Activated CD4-positive, alpha-beta T cell treated with anti-CD3 and anti-CD28 coated beads, Interleukin-2, amount 10 ng/mL, durations not matched to agents 24 days and 14 days (primary cell): ENCODE measurements at places on chromosomes 1 and 21.

DNA sequence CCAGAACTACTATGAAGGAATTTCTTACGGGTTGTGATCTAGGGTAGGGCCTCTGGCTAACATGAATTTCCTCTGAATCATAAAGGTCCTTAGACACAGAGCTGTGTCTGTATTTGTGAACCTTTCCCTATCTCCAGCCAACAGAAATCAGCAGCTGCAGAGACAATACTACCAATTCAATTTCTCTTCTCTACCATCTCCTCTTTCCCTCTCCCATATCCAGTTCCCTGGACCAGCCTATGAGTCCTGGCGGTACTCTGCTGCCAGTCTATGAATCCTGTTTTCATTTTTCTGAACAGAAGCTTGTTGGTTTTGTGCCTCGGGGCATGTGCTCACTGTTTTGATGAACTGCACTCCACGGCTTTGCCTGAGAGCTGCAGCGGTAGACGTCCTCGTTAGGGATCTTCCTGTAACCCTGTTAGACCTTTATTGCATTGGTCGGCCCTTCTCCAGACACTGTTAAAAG lies 458.0 kb upstream of the VAMP3 start:
- DNase-seq, result no peak

DNA sequence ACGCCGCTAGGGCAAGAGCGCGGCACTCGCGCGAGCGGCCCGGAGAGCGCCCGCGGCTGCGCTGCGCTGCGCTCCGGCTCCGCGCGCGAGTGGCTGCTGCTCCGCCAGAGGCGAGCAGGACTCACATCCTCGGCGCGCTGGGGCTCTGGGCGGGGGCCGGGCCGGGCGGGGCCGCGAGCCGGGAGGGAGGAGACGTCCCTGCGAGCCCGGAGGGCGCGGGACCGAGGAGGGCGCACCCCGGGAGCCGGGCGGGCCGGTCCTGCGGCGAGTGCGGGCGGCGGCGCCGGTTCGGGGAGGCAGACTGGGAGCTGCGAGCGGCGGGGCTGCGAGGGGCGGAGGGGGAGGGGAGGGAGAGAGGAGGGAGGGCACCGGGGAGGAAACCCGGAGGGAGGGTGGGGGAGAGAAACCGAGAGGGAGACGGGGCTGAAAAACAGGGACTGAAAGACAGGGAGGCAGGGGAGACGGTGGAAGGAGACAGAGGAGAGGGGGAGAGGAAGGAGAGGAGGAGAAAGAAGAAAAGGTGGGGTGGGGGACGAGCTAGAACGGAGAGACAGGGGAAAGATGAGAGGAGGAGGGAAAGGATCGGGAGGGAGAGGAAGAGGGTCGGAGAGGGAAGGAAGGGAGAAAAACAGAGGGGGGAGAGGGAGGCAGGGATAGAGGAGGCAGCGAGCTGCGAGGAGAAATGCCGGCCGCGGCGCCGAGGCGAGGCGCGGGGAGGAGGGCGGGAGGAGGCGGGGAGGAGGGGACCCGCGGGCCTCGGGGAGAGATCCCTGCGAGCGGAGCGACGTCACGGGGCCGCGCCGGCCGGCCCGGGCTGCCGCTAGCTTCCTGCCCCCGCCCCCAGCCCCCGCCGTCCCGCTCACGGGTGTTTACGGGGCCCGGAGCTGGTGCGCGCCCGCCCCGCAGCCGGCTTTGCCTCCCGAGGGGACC lies at the start of gene CAMK2N1:
TSS of gene CAMK2N1 (minus strand) at position 684 of the 930 bp plus-strand sequence. CDS start 831 bp downstream, outside the sequence.
- peak; percentile 80 for DNase-seq

GRCh38 chr1:150613061-150613920 lies 16.1 kb downstream of the ENSA start:
- DNase-seq, result peak; percentile 84

DNA sequence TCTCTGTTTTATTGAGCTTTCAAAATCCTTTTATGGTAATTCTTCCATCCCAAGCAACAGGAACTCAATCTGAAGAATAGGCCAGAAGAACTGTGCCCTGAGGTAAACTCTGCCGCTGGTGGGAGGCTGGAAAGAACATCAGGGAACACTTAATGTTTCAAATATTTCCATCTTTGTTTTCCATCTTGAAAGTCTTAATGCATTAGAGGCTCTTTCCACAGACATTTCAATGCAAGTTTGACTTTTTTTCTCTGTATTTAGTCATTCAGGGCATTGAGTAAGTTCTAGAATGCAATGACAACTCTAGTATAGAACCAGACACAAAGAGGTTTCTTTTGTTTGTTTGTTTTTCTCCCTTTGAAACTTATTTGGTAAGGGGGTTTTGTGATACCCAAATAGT lies 61.5 kb downstream of the KIAA0040 start:
- DNase-seq, result no peak

DNA sequence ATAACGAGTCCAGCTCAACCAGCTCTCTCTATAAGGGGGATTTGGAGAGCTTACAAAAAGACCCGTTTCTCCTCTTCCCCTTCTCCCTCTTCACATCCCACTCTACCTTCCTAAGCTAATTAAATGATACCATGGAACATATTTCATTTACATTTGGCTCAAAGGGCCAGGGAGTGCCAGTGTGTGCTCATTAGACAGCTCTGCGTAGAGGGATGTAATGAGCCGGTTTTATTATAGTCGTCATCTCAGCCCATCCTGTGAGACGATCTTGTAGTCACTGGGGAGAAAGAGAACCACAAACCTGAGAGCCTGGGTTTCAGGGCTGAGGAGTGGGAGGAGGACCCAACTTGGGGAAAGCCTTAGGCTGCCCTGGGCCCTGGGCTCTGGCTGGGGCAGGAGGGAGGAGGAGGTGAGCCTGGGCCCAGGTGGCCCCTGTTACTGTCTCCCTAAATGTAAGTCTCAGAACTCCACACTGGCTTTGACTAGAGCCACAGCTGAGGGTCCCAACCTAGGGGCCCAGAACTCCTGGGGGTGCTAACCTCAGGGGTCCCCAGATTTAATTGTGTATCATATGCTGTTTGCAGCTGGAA lies 354.6 kb downstream of the MATN1 start:
- DNase-seq, result no peak

DNA sequence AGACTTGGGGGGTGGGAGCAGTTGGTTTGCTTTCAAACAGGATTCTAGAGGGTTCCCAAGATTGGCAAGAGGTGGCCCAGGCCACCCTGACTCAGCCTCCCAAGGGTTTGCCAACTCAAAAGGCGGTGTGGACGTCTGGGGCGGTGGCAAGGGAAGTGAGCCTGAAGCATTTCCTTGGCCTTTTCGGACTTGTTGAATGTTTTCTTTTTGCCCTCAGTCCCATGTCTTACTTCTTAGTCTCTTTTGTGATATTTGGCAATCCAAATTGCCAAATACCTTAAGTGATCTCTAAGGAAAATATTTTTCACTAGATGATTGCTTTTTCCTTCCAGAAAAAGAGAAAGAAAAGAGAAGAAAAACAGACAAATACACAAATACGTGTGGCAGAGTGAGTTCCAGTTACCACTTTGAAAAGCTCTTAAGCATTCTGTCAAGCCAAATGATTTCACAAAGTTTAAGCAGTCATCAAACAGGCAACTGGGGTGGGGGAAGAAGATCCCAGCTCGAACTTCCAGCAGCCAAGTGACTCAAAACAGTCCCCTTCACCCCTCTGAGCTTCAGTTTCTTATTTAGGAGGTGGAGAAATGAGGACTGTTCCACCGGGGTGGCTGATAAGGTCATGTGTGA lies 374.6 kb upstream of the USP24 start:
- DNase-seq, result no peak

GRCh38 chr1:14441302-14441741 lies 157.2 kb upstream of the KAZN start:
- no peak for DNase-seq

- DNase-seq, result no peak
Observed at GRCh38 chr1:8397511-8397910, 79.6 kb downstream of the SLC45A1 start.

DNA sequence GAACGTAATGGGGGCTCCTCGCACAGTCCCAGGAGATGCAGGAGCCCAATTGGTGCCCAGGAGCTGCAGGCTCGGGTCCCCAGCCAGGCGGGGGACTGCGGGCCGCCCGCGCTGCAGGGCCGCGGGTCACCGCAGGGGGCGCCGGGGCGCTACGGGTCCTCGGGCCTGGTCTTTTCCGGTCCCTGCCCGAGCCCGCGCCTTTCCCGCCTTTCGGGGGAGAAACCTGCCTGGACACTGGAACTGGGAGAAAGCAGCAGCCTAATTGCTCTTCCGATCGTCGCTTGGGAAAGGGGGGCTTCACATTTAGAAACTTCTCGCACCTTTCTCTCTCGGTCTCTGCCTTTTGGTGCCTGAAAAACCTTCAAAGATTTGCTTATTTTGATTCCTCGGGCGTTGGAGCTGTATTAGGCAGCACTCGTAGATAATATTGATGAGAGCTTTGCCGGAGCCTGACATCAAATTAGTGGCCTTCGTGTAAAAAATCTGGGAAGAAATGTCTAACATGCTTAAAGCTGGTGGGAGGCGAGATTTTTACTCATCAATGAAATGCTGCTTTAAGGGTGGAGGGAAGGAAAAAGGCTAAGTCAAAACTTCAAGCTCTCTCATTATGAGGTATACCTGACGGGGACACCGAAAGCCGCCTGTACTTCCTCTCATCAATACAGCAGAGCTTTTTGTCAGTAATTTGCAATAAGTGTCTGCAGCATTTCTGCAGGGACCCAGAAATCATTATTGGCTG lies 12.6 kb upstream of the BARHL2 start:
- DNase-seq, result no peak

DNA sequence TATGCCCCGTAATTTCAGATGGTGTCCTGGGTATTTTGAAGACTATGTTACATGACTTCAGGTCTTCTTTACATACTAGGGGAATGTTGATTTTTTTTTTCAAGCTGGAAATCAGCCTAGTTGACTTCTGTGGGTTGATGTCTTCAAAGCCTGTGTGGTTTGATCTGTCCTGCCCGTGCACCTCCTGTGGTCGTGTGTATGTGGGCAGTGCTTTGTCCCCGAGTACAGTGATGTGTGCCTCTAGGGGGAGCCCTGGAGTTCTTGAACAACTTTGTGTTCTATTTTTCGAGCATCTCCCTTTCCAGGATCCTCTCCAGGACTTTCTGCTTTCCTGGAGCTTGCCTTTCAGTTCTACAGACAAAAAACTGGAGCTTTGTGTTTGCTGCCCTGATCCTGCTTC lies 28.9 kb downstream of the OBSCN start:
- peak; percentile 65 for DNase-seq

DNA sequence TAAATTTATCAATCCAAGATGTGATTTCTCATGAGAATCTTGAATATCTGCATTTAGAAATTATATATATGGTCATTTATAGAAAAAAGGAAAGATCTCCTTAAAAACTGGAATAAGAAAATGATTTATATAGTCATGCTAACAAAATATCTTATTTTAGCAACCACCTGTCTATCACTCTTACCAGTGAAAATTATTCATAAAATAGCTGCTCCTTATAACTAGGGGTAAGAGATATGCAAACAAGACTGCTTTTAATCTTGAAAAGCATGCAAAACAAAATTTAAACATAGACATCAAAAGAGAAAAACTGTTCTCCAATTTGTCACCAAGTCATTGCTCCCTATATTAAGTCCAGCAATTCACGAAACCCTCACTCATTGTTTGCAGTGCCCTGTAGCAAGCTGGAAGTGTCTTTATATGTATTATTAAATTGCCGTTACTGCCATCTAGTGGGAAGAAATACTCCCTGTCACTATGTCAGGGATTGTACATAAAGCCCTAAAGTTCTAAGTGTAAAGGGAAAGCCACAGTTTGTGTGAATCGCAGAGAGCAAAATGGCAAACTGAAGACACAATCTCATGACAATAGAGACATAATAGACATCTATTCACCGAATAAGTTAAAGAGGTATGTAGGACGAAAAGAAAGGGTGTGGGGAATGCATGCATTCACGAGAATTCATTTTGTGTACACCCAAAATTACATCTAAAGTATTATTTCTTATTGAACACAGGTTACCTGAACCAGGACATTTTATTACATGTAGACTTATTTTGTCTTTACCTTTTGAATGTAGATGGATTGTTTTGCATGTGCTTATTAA lies 600.5 kb downstream of the USP25 start:
- DNase-seq, result peak; percentile 65

- no peak for DNase-seq
Observed at GRCh38 chr1:212386029-212386428, 28.7 kb downstream of the PACC1 start.

DNA sequence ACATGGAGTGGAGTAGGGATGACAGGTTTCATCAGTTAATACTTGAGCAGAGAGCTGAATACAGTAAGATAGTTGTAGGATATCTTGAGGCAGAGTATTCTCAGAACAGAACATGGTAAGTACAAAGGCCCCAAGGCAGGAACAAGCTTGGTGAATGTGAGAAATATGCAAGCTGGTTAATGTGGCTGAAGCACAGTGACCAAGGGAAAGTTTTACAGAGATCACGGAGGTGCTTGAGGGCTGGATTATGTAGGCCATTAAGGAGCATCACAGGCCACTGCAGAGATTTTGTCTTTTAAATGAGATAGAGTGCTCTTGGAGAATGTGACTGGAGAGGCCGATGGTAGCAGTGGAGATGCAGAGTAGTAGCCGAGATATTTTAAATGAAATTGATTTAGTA lies 54.0 kb upstream of the BOLA1 start:
- DNase-seq, result peak; percentile 62

DNA sequence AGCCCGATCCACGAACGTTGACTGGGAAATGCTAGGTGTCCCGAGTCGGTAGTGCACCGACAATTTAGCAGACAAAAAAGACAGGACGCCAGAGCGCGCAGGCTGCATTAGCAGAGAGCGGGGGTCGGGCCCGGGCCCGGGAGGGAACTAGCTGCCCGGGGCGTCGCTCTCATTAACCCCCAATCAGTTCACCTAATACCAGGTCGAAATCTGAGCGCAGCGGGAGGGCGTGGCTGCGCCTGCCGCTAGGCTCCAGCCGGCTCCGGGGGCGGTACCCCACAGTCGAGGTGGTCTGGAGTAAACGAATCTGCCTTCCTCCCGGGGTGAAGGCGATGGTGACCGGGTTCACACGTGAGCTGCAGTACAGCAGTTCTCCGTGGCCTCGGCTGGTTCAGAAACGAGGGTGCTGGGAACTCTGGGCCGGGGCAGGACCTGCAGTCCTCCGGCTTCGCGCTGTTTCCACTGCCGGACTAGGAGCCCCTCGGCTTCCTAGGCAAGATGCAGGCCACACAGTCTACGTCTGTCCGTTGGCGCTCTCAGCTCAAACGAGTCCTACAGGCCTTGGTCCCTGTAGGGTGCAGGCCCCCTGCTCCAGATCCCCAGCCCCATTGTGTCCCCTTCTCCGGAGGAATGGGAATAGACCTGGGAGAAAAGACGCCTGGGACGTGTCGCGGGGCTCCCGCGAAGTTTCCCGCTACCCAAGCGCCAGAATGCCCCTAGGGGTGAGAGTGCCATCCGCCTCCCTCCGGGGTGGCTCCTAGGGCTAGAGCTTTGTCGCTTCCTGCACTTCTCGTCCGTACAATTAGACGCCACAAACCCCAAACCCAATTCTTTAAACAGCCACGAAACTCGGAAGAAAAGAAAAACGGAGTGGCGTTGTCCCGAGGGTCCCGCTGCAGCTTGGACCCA lies 2.0 kb downstream of the GFI1 start:
- peak; percentile 89 for DNase-seq

- no peak for DNase-seq
Observed at GRCh38 chr1:116268211-116268610, 104.8 kb upstream of the ATP1A1 start.

DNA sequence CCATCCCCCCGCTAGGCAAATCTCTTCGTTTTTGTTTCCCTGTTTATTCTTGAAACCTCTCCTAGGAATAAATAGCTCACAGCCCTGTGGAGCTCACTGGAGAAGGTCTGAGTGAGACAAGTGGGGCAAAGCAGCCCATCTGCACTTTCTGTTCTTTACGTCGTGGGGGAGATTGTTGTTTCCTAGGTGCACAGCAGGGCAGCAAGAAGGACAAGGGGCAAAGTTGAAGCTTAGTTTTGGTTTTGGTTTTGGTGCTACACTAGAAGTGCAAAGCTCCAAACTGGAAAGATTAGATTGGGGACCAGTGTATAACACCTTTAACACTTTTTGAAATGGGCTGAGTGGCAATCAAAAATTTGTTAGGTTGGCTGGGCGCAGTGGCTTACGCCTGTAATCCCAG lies 76.6 kb downstream of the GPR88 start:
- DNase-seq, result peak; percentile 69
